ENCODE measurements at places on chromosomes 16 and 17. TPM values are rescaled to one million over a fixed set of nuclear protein-coding genes. Genes with fewer than 3 reads are reported as not detected.

- H3K4me3 ChIP-seq: no peak overlapping the region
- peaks cover 25% of the 10 kb centered on the region for H3K4me1 ChIP-seq
- no peak for DNase-seq
These were observed 26.8 kb downstream of the METTL16 start for GRCh38 chr17:2484876-2485275.

SEZ6 gene
- total RNA-seq: not detected

VTN gene
- not detected for total RNA-seq

DNA sequence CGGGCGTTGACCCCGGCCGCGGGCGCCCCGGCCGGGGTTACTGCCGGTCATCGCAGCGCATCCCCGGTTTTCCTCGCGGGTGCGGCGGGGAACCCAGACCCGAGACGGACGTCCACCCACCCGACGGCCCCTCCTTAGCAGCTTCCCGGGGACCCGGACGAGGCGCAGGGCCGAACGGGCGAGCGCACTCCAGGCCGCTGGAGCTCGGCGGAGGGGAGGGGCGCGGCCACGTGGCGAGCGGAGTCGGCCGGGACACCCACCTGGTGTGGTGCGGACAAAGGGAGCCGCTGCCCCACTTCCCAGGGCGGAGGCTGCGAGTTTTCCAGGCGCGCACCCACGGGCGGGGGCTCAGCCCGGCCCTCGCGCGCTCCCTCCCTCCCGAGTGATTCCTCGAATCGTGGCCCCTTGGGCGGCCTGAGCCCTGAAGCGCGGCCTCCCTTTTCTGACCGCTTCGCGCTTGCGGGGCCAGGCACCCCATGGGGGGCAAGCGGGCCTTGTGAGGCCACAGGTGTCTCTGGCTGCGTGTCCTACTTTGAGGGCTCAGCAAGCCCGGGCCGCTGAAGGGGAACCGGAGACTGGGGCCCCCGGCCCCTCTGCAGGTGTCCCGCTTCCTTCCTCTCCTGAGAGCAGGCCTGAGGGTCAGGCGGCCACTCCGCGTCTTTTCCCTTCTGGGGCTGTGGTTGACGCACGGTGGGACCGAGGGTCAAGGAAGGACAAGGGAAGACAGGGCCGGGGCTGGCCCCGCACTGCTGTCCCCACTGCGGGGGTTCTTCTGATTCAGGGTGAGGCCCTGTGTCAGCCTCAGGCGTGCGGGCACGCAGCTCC, 1.1 kb upstream of the FASN start:
- peaks cover 43% of the 10 kb centered on the region for H3K4me1 ChIP-seq
- no peaks in the 10 kb centered on the region for H3K27me3 ChIP-seq
- no peaks in the 10 kb centered on the region for H3K36me3 ChIP-seq
- peak; percentile 44 for DNase-seq
- H3K4me3 ChIP-seq: peak overlapping the region; percentile 52
- peak overlapping the region; percentile 98 for H3K27ac ChIP-seq

GRCh38 chr17:81741049-81741593, 29.0 kb downstream of the SLC25A10 start:
- no peaks in the 10 kb centered on the region for H3K36me3 ChIP-seq
- no peak overlapping the region for H3K4me3 ChIP-seq
- H3K27me3 ChIP-seq: peaks cover 19% of the 10 kb centered on the region
- H3K4me1 ChIP-seq: peaks cover 3% of the 10 kb centered on the region
- H3K27ac ChIP-seq: no peak overlapping the region

MT1M gene
- total RNA-seq: 48.3 TPM
